ENCODE measurements at places on chromosomes 11 and 22. TPM values are rescaled to one million over a fixed set of nuclear protein-coding genes. Genes with fewer than 3 reads are reported as not detected.

The CACNA1I gene
- total RNA-seq = not detected

The APOA5 gene
- total RNA-seq = not detected

The ARHGEF17 gene
- 193 TPM for total RNA-seq

GRCh38 chr22:23183061-23183698 is 2.9 kb downstream of the BCR start:
- peak overlapping the region; percentile 95 for H3K4me3 ChIP-seq
- no peak for DNase-seq
- no peaks in the 10 kb centered on the region for H3K36me3 ChIP-seq
- H3K27me3 ChIP-seq = no peaks in the 10 kb centered on the region
- H3K27ac ChIP-seq = peak overlapping the region; percentile 70
